ENCODE measurements at places on chromosomes 2 and 18.

GRCh38 chr2:23658466-23658942, 268.4 kb downstream of the ATAD2B start:
- no peak for DNase-seq

- DNase-seq: no peak
Observed at GRCh38 chr2:3683748-3684454, 19.5 kb upstream of the DCDC2C start.

DNA sequence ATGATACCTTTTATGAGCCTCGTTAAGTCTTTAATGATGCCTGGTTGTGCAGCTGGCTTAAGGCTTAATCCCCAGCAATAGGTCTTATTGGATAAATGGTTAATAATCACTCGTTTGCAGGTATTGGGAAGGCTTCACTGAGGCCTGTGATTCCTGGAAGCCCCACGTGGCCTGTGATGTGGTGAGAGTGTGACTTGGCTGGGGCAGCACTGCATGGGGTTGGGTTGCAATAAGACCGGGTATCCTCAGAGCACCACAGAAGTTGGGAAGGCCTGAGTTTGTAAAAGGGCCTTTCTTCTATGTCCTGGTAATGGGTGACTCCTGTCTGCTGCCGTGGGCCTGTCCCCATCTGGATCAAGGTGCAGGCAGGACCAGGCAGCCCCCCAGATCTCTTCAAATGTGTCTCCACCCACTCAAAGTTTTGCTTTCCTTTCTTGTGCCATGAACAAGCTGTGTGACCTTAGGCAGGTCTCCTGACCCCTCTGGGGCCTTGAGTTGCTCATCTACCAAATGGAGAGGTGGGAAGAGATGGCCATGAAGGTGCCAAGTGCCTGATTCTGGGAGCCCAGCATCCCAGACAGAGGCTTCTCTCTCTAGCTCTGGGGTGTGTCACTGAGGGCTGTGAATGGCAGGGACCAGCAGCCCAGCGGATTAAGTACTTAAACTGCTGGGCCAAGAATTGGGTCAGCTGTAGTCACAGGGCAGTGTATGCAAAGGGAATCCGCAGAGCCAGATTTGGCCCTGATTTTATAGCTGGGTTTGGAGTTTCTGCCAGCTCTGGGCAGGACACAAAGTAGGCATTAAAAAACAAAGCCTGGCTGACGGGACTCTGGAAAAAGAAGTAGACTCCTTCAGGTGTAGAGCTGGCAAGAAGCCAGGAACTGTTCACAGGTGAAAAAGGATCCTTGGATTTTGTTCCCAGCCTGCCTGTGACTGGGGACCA, 24.4 kb downstream of the LBH start:
- DNase-seq: no peak

DNA sequence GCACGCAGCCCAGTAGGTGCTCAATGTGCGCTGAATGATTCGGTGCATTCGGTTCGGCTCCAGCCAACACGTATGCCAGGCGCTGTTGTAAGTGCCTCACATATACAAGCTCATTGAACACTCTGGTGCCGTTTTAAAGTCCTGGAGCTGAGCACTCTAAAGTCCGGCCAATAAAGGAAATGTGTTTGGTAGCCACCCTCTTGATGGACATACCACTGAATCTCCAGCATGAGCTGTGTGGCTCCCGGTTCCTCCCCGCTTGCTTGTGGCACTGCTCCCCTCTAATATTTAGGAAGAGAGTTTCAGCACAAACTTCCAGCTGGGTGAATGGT, 112.1 kb downstream of the MCFD2 start:
- no peak for DNase-seq

DNA sequence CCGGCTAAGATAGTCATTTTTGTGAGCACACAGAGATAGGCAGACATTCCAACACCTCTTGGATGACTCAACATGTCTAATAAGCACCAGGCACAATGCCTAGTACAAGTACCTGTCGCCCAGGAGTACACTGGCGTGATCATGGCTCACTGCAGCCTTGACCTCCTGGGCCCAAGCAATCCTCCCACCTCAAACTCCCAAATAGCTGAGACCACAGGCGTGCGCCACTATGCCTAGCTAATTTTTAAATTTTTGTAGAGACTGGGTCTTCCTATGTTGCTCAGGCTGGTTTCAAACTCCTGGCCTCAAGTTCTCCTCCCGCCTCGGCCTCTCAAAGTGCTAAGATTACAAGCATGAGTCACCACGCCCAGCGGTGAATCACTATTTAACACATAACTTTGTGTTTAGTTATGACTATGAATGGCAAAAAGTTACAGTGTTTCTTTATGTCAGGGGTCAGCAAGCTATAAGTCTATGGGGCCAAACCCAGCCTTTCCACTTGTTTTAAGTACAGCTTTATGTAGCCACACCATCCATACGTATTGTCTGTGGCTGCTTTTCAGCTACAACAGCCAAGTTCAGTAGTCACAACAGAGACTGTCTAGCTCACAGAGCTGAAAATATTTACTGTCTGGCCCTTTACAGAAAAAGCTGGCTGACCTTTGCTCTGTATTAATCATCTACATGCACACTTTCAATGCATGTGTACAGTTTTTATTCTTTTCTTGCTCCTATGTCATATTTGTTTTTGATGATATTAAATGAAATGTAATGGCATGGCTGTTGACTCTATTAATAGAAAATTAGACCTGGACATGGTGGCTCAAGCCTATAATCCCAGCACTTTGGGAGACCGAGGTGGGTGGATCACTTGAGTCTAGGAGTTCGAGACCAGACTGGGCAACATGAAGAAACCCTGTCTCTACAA, 18.7 kb downstream of the ORC2 start:
- DNase-seq: peak; percentile 20

GRCh38 chr2:237763812-237764211, 34.8 kb upstream of the RBM44 start:
- DNase-seq: no peak

DNA sequence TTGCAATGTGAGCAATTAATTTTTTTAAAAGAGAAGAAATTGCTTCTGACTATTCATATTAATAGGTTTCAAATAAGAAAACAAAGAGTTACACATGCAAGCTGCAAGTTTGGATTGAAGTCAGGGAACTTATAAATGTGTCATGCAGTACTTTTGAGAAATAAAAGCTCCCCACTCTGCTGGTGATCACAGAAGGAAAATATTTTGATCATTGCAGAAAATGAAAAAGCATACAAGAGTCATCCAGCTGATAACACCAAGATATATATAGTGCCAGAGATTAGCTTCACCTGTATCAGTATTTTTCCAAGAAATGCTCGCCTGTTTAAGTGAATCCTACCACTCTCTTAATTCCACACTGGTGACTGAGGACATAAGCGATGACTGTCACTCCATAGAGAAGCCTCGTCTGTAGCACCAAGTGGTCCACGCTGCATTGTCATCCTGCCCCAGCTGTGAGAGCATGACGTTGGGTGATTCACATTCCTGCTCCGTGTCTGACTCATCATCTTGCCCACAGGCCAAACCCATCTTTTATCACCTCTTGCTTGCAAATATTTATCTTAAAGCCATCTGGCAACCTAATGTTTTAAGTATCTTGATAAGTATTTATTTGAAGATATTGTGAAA, 178.0 kb downstream of the ASXL3 start:
- DNase-seq: no peak

DNA sequence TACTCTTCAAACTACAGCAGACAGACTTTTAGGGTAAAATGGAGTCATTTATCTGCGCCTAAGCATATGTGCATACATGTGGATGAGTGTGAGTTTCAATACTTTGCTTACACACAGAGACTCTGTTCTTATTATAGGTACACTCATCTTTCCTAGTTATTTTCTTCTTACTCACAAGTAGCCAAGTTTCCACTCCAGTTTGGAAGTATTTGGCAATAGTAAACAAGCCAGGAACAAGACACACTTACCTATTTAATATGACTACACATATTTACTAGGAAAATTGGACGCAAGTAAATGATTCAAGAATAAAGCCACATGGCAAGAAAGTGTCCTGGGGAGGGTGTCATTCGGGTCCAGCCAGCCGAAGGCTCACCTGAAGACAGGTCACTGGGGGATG, 414.3 kb downstream of the FBXO15 start:
- no peak for DNase-seq

Data from activated T-helper 1 cell treated with anti-CD3 and anti-CD28 coated beads, Interleukin-2, amount 50 U/mL, for 16 hours (primary cell).